ENCODE measurements at places on chromosomes 1 and 21.

- DNase-seq: no peak
Measured at GRCh38 chr1:115536279-115536816, 105.4 kb upstream of the VANGL1 start.

DNA sequence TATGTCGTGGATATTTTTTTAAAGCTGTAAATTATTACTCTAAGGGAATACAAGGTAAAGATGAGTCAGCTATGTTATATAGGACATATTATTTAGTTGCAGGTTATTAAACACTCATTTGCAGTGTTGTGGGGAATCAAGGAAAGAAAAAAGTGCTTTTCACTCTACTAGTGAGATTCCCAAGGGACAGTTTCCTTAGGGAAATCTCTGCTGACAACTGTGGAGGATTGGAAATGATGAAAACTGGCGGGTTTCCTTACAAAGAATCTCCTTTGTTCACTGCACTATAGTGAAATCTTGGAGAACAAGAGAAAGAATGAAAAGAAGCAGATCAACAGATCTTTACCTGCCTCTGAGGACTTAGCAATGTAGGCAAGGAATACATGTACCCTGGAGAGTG lies 24.5 kb upstream of the TRIM45 start:
- no peak for DNase-seq

DNA sequence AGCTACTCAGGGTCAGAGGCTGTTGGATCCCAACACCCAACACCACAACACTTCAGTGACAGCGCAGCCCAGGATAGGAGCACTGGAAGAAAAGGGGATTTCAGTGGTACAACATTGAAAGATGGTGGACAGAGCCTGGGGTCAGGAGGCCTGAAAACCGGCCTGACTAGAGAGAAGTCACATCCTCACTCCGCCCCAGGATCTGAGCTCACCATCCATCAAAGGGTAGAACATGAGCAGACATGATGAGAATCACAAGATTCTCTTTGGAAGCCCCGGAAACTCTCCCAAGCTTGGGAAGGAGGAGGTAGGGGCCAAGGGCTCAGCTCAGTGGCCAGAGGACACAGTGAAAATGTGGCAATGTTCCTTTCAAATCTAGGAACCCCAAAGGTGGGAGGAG lies 271.3 kb downstream of the NPHP4 start:
- DNase-seq: no peak

- DNase-seq: no peak
Measured at GRCh38 chr1:21704145-21704544, 35.0 kb upstream of the RAP1GAP start.

- DNase-seq: no peak
Measured at GRCh38 chr1:82788660-82789059, 987.9 kb downstream of the ADGRL2 start.

DNA sequence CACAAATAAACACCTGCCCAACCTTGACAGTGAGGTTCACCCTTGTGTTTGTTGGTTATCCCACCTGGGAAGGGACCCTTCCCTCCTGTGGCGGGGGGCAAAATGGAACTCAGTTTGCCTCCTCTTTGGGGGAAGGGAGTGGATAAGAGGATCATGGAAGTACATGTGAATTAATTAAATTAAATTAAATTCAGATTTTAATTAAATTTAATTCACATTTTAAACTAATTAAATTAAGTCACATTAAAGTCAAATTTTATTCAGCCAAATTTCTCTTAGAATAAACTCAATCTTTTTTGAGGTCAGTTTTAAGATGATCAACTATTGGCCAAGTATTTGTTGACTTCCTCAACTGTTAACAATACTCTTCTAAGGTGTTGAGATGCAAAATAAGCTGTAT lies 252.4 kb upstream of the AJAP1 start:
- no peak for DNase-seq

GRCh38 chr1:27007909-27008582 lies 4.6 kb downstream of the TENT5B start:
- no peak for DNase-seq

DNA sequence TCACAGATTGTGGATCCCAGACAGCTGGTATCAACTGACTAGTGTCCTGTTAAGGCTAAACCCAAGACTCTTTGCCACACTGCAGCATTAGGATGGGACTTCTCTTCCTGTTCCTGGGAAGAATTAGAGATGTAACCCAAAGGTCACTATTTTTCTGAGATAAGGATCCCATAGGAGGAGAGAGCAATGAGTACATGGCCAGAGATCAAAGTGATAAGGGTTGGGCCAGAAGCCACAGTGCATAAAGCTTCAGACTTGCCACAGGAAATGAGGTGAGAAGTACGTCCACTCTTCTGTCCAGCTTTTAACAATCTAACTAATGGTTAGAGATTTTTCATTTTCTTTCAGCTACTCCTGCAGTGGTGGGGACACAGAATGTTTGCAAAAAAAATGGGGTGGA lies at the start of gene HSD3B1:
Gene HSD3B1 (plus strand): TSS at position 270 of the 400 bp plus-strand sequence. CDS start 267 bp downstream, outside the sequence.
- peak; percentile 58 for DNase-seq

- DNase-seq: no peak
Measured at GRCh38 chr1:195462646-195463045, 1145.6 kb downstream of the KCNT2 start.

GRCh38 chr1:198749279-198749678 lies 110.4 kb downstream of the PTPRC start:
- DNase-seq: no peak

DNA sequence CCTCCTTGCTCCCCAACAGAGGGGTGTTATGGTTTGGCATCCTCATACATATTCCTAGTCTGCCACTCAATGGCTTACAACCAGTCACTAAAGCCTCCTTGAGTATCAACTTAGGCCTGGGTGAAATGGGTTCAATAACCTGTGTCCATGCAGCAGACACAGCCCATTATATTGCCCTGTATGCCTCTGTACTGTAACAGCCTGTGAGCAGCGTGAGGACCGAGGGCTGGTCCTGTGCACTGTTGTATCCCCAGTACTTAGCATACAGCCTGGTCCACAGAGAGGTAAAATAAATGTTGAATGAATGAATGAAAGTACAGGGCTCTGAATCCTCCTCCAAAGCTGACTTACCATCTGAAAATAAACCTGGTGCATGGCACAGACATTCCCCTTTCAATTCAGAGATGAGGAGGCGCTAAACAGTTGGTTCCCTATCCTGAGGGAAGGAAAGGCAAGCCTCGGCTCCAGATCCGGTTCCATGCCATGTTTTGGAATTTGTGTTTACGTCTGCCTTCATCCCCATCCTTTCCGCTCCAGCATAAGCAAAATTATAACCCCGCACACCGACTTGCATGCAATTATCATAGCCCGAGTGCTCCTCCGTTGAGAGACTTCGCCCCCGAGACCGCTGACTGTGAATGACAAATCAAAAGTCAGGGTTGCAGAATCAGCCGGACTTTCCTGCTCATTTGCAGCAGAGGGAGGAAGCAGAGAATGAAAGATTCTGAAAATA lies 45.0 kb upstream of the DNAJC6 start:
- DNase-seq: peak; percentile 10

DNA sequence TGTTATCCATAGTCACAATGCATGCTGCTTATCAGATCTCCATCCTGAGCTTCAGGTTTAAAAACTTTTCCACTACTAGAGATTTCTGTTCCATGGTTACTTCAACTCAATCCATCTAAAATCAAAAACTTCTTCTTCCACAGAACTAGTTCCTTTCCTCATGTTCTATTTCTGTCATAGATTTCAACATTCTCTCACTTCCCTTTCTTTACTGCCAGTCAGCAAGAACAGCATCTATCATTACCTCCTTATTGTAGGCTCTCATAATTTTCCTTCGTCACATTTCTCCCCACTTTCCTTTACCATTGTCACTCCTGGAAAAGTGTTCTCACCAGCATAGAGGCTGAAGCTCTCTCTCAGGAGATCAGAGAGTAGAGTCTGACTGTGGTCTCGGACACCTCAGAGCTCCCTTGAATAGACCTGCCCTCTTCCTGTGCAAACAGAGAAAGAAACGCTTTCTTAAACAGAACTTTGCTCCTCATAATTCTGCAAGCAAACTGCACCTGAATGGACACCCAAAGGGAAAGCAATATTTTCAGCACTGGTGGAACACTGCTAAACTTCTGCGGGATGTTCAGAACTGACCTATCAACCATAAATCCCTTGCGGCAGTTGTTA lies 48.7 kb upstream of the KIRREL1 start:
- no peak for DNase-seq

- DNase-seq: no peak
Measured at GRCh38 chr21:17976691-17977090, 157.5 kb upstream of the C21orf91 start.

DNA sequence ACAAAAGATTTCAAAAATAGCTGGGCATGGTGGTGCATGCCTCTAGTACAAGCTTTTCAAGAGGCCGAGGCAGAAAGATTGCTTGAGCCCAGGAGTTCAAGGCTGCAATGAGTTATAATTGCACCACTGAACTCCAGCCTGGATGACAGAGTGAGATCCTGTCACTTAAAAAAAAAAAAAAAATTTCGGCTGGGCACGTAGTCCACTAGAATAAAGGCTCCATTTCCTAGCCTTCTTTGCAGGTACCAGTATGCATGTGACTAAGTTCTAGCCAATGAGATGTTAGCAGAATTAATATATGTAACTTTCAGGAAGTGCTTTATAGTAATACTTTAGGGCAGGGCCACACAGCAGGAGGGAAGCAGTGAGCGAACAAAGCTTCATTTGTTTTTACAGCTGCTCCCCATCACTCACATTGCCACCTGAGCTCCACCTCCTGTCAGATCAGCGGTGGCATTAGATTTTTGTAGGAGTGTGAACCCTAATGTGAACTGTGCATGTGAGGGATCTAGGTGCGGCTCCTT lies 28.8 kb upstream of the SYDE2 start:
- DNase-seq: peak; percentile 84

GRCh38 chr1:3381901-3382300 lies 72.6 kb upstream of the ARHGEF16 start:
- DNase-seq: no peak

- DNase-seq: no peak
Measured at GRCh38 chr21:38455403-38455802, 42.9 kb downstream of the ERG start.

DNA sequence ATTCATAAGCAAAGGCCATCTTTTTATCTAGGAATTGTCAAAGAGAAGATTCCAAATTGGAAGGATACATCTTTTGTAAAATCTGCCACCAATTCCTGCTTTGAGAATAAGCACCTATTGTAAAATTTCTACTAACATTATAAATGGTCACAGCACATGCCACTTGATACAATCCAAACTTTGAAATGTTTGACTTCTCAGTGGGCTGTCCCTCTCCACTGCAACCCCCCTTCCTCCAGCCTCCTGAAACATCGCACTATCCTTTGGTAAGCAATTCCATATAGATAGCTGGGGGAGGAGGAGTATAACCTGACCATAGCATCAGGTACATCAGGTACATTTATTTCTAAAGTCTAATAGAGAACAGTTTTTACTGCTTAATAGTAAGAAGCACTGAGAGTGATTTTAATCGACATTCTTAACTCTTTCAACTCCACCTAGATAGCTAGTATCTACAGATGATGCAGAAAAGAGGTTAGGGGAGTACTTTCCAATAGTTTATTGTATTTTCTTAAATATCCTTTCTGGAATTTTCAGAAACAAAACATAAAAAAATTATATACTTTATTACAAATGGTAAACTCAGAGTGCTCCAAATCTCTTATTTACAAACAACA lies 2.9 kb downstream of the JUN start:
- peak; percentile 48 for DNase-seq

DNA sequence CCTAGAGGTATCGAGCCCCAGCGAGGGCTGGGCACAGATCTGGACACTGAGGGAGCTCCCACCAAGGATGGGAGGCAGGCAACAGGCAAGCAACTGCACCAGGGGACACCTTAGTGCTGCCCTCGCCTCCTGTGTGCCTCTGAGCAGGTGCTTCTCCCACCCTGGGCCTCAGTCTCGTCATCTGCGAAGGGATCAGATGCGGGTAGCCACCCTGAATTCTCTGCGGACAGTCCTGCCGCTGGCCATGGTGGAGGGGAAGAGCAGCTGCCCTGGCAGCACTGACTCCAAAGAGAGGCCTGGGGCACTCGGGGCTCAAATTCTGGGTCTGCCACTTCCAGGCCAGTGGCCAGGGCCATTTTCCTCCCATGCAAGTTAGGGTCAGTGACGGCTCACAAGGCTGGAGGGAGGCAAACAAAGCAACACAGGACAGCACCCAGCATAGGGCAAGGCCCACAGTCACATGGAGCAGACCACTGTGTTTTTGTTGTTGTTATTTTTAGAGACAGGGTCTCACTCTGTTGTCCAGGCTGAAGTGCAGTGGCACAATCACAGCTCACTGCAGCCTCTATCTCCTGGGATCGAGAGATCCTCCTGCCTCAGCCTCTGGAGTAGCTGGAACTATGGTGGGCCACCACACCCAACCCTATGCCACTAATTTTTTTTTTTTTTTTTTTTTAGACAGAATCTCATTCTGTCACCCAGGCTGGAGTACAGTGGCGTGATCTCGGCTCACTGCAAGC lies 7.1 kb upstream of the SDC3 start:
- no peak for DNase-seq

- DNase-seq: no peak
Measured at GRCh38 chr1:4045397-4046010, 145.4 kb upstream of the C1orf174 start.

GRCh38 chr1:47418681-47419325 lies 2.7 kb downstream of the FOXE3 start:
- DNase-seq: no peak

DNA sequence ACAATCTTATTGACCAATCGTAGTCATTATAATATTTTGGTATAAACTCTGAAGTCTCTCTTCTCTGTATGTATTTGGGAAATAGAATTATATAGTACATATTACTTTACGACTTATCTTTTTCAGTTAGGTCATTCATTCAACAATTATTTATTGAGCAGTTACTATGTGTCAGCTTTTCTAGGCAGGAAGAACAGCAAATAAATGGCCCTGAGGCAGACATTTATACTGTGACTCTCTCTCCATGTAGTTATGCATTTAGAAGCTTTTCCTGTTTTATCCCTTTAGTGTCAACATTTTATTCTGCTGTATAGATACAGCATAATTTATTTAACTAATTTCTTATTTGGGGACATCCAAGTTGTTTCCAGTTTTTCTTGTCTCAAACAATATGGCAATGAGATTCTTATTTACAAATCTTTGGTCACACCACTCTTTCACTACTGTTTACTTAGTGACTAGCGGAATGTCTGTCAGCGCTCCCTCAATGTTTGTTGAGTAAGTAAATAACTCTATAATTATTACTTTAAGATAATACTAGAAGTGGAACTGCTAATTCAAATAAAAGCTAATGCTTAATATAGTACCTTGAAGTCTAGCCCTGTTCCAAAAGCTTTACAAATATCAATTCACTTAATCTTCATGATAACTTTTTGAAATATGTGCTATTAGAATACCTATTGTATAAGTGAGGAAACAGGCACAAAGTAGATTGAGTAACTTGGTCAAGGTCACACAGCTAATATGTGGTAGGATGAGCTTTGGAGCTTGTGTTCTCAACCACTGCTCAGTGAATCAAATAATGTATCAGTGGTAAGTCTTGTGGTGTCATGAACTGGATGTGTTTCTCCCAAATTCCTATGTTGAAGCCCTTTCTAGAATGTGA lies 465.6 kb downstream of the SIPA1L2 start:
- DNase-seq: no peak

DNA sequence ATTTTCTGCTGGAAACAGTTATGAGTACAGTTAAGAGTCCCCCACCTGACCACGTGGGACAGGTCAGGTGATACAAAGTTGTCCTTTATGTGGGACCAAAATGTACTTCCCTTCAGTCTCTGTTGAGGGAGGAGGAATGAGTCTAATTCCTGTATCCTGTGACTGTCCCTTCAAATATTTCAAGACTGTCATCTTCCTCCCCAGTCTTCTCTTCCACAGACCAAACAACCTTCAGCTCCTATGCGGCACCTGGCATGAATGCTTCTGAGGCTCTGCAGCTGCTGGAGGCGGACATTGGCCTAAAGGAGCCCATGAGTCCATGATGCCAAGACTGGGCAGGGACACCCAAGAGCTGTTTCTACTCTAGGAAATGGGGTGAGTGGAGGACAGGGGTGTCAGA lies 72.1 kb upstream of the SIM2 start:
- DNase-seq: no peak
